ENCODE measurements at places on chromosomes 13 and 19.
A peak's percentile ranks its signal among the peaks of the same experiment; 100 is the strongest.

DNA sequence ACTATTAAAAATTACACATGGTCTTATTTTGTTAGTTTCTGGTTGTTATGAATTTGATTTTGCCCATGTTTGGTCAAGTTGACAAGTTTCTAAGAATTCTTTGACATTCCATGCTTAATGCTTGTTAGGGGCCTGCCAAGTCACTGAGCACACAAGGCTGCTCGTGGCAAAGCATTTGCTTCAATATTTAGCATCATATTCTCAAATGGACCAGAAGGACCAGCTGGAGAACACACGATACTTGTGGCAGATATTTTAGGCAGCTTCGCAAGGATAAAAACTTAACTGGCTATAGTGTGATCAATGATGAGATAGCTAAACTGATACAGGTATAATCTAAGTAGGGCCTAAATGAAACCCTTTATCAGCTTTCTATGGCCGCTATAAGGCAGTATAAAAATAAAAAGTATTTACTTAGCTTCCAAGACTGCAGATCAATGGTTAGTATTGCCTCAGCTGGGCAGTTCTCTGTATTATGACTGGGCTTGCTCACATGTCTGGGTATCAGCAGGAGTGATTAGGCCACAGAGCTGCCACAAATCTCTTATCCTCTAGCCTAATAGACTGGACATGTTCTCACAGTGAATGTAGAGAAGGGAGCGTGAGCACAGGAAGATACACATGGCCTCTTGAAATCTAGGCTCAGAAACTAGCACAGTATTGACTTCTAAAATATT lies 155.9 kb upstream of the SPRY2 start:
- DNase-seq = no peak

DNA sequence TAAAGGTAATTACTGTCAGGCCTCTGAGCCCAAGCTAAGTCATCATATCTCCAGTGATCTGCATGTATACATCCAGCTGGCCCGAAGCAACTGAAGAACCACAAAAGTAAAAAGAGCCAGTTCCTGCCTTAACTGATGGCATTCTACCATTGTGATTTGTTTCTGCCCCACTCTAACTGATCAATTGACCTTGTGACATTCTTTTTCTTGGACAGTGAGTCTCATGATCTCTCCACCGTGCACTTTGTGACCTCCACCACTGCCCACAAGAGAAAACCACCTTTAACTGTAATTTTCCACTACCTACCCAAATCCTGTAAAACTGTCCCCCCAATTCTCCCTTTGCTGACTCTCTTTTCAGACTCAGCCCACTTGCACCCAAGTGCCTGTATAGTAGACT lies 17.2 kb upstream of the CXCL17 start:
- DNase-seq = no peak

- no peak for DNase-seq
These were observed 51.3 kb upstream of the PCDH9 start for GRCh38 chr13:67281466-67281865.

- no peak for DNase-seq
These were observed 19.1 kb downstream of the PEX11G start for GRCh38 chr19:7469669-7470285.

DNA sequence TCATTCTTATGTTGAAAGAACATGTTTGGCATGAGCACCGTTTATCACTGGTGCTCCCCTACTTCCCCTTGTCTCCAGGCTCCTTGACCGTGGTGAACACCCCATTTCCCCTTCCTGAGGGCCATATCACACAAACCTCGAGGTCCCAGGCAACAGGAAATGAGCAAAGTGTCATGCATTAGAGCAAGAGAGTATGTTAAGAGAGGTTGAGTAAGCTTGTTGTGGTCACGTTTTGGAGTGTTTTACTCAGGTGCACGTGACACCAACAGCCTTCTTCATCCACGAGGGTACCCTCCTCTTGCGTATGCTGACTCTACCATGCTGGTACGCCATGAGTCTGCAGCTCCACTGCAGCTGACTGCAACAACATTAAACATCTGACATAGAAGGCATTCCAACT lies 482.2 kb upstream of the NBEA start:
- no peak for DNase-seq

GRCh38 chr13:59012731-59013130 lies 1151.0 kb downstream of the DIAPH3 start:
- DNase-seq = no peak

DNA sequence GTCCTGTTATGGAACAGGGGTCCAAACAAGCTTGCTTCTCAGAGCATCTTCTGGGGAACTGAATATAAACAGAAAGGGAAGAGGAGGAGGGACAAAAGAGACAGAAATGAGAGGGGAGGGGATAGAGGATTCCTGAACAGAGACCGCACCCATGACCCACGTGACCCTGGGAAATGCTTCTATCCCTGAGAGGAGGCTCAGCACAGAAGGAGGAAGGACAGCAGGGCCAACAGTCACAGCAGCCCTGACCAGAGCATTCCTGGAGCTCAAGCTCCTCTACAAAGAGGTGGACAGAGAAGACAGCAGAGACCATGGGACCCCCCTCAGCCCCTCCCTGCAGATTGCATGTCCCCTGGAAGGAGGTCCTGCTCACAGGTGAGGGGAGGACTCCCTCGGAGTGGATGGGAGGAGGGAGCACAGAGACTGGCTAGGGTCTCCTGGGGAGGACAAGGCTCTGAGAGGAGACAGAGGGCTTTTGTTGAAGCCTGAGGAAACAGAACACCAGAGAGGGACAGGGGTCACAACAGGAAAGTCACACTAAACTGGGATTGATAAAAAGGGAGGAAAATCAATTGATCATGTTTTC lies at the start of gene CEACAM6:
Gene CEACAM6 (plus strand): TSS at position 203 of the 586 bp plus-strand sequence. CDS start 109 bp downstream, at position 312.
- no peak for DNase-seq

- DNase-seq = no peak
These were observed 96.5 kb downstream of the KL start for GRCh38 chr13:33112766-33113165.

- DNase-seq = no peak
These were observed 321.0 kb downstream of the COG6 start for GRCh38 chr13:39976481-39976880.

DNA sequence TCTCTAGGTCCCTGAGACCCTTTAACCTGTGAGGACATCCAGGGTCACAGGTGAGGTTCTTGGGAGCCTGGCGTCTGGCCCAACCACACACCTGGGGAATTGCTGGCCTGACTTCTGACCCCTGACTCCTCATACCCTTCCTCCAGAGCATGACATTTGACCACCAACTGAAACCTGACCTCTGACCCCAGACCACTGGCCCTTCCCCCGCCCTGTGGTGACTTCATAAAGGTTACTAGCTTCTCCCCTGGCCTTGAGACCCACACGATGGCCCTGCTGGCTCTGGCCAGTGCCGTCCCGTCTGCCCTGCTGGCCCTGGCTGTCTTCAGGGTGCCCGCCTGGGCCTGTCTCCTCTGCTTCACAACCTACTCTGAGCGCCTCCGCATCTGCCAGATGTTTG lies at the start of gene SPACA6:
Gene SPACA6 (plus strand): TSS at position 71 of the 400 bp plus-strand sequence. CDS start 197 bp downstream, at position 268.
- DNase-seq = no peak

DNA sequence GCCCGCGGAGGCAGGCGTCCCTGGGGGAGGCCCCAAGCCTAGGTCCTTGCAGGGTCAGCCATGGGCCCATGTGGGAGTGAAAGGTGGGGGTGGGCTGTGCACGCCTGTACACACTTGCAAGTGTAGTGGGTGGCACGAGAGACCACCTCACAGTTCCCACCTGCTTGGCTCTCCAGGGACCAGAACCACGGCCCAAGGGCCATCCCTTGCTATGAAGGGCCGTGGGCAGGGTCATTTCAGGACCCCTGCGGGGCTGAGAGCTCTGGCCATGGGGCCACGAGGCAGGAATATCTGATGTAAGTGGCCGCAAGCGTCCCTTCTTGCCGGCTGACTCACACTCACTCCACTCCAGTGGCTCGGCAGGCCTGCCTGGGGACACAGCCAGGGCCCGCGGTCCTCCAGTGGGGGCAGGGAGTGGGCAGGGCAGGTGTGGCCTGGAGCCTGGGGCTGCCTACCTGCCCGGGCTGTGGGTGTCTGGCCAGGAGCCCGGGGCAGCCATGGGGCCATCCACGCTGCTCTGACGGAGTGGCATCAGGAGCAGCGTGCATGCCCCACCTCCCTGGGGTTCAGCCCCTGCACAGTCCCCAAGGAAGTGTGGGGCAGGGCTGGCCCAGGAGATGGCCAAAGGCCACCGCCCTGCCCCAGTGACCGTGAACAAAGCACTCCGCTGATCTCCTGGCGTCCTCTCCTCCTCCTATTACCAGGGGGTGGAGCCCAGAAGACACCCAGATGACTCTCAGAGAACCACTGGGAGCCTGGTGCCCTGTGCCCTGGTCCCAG lies 8.6 kb upstream of the MKNK2 start:
- DNase-seq = peak; percentile 97

DNA sequence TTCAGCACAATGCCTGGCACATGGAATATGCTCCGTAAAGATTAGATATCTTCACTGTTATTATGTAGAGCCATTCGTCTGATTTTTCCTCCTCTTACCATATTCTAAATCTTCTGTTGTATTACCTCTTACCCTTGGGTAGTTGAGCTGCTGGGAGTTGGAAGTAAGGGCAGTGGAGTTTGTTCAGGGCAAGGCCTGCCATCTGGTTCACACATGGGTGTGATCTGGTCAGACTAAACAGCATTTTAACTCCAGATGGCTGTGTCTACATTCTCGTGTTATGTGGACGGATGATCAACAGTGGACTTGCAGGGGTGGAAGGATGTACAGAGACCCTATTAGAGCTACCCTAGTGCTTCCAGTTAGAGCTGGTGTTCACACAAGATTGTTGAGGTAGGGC lies 164.9 kb downstream of the ZIC5 start:
- no peak for DNase-seq

- no peak for DNase-seq
These were observed 505 bp upstream of the SHKBP1 start for GRCh38 chr19:40576151-40576584.

DNA sequence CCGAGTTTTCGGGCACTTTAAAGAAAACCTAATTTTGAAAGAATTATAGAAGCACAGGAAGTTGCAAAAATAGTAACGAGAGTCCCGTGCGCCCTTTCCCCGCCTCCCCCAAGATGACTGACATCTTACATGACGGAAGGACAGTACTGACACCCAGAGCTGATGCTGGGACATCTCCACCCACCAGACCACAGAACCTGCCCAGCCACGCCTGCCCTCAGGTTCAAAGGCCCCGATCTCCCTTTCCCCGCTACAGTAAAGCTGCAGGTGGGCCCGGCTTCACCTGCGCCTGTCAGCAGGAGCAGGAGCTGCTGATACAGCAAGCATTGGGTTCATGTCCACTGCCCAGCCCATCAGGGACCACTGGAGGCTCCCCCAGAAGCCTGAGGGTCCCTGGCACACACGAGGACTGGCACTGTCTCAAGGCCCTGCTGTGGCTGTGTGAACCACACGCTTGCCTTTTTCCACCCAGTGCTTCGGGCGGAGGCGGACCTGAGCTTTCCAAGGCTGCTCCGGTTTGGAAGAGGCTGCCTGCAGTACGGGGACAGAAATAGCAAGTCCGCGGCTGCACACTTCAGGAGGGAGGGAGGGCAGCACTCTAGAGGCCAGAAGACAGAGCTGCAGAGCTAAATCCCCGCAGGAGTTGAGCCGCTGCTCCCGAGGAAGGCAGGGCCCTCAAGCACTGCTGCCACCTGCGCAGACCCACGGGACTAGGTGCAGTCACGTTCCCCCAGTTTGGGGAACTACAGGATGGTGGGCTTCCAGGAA lies 8.7 kb downstream of the MAP2K2 start:
- no peak for DNase-seq

- no peak for DNase-seq
These were observed 17.1 kb downstream of the COG6 start for GRCh38 chr13:39672378-39673132.

DNA sequence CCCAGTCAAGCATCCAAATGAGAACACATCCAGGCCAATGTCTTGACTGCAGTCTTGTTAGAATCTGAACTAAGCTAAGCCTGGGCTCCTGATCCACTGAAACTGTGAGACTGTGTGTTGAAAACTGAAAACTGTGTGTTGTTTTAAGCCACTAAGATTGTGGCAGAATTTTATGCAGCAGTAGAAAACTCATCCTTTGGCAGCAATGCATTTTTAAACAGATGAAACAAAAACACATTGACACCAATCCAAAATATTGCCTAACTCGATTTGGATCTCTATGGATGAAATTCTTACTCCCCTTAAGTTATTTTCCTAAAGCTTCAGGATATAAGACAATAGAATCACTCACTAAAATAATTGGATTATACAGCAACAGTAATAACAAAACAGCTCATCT lies 202.3 kb upstream of the KLF12 start:
- DNase-seq = no peak

GRCh38 chr19:30162718-30163117 lies 209.5 kb upstream of the ZNF536 start:
- DNase-seq = no peak

DNA sequence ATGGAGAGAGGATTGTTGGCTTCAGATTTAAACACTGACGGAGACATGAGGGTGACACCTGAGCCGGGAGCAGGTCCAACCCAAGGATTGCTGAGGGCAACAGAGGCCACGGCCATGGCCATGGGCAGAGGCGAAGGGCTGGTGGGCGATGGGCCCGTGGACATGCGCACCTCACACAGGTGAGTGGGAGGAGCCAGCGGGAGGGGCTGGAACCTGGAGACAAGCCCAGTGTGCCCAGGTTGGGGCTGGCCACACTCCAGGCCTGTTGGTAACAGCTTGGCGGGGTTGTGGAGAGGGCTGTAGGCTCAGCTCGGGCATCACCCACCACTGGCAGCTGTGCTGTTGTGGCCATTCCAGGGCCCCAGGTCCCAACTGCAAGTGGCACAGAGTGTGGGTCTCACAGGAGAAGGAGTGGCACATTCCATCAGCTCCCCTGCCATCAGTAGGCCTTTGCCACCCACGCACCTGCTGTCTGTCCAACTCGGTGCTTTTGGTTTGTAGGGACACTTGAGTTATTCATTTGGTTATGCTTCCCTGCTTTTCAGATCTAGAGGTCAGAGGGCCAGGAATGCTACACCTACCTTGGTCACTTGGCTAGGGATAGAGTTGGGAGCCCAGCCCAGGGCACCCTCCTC lies 49.8 kb downstream of the TSSK6 start:
- no peak for DNase-seq

DNA sequence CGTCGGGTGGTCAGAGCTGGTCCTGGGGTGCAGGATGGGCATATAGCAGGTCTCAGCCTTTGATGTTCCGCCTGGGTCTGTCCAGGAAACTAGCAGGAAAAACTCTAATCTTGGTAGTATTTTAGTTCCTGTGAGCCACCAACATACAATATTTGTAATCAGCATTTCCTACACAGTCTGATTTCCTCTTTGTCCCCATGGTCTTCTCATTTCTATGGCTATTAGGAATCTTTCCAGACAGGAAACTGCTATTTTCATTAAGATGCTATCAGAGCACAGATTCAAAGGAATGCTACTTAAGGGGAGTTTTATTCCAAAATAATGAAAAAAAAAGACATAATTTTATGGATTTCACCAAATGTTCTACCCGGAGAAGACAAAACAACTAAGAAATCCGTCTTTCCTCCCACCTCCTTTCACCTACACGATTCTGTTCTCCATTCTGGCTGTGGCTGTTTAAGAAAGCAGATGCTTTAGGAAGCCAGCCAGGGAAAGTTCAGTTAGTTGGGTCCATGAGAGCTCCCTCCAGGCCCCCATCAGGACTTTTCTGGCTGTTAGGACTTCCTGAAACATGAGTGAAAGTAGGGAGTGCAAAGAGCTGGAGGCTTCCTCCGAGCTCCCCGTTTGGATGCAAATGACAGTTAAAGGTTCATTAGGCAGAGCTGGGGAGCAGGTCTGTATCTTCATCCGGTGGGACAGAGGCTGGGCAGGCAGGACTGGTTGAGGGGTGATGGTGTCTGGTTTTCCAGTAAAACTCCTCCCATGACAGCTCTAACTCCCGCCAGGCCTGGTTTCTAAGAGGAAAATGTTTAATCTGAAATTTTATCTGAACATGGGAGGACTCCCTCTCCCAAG lies 36.3 kb downstream of the SHISA2 start:
- DNase-seq = no peak

GRCh38 chr19:55066107-55066709 lies 3.3 kb upstream of the RDH13 start:
- peak; percentile 27 for DNase-seq
